ENCODE measurements at places on chromosomes 4 and X. TPM values are rescaled to one million over a fixed set of nuclear protein-coding genes. Genes with fewer than 3 reads are reported as not detected.

The ADRA2C gene
- 11.5 TPM for total RNA-seq

The SSX7 gene
- not detected for total RNA-seq

The CXCL3 gene
- 7.2 TPM for total RNA-seq

The PNMA6E gene
- not detected for total RNA-seq

The GLRB gene
- total RNA-seq = 0.64 TPM

The KLHL4 gene
- 3.5 TPM for total RNA-seq

The ZBED1 gene
- total RNA-seq = 29.4 TPM

All from A549 treated with RU486 at 1 μM for 4 hours (cell line).